ENCODE measurements at places on chromosomes 5 and 9. TPM values are rescaled to one million over a fixed set of nuclear protein-coding genes. Genes with fewer than 3 reads are reported as not detected.

Gene WWC1
- 2.7 TPM for total RNA-seq

Gene AQP7
- 0.09 TPM for total RNA-seq

Gene AK6
- 47.3 TPM for total RNA-seq

Gene LCP2
- not detected for total RNA-seq

Gene PCDHB11
- 0.08 TPM for total RNA-seq

Gene ARID3C
- 0.74 TPM for total RNA-seq

Gene RNF183
- total RNA-seq: not detected

Gene PCDHA11
- 0.08 TPM for total RNA-seq

Gene SELENOP
- total RNA-seq: 58.1 TPM

Gene GTF2H2
- 33.2 TPM for total RNA-seq

Gene THG1L
- total RNA-seq: 23.0 TPM

Gene GPR150
- total RNA-seq: 0.27 TPM

Gene ICE1
- 34.6 TPM for total RNA-seq

Gene NR6A1
- 1.2 TPM for total RNA-seq

Gene C5orf46
- not detected for total RNA-seq

Gene RANBP3L
- total RNA-seq: not detected

Gene TRIM14
- 2.0 TPM for total RNA-seq

Gene FBN2
- total RNA-seq: 45.1 TPM

Gene C5
- 13.8 TPM for total RNA-seq

Gene FOXD1
- total RNA-seq: 0.74 TPM

Gene ACTBL2
- total RNA-seq: not detected
